Adrenal gland (tissue), 19 donors: ENCODE measurements at places on chromosomes 6 and 20.
A peak's percentile ranks its signal among the peaks of the same experiment; 100 is the strongest.

GRCh38 chr6:81876971-81877370, 124.5 kb upstream of the TENT5A start:
- no peak for DNase-seq

DNA sequence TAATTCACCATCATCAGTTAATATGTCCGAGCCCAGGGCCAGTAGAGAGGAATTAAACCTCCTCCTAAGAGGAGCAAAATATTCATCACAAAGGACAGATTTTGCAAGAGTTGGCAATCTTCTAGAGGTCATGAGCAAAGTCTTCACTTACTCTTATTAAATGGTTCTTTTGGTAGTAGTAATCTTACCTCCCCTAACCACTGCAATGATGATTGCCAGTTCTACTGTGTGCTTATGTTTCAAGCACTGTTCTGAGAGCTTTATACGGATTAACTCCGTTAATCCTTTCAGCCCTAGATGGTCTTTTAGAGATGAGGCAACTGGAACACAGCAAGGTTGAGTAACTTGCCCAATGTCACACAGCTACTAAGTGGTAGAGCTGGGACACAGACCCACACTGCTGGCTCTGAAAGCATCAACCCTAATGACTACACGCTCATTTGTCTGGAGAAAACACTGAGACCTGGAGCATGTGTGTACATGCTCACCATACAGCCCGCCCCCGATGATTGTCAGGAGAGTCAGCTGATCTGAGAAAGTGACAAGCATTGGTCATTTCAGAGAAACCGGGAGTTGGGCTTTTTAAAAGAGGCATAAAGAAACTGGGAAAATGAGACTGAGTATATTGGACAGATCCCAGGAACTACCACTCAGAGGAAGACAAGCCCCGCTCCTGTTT, 276.0 kb downstream of the NRN1 start:
- DNase-seq = peak; percentile 45

- no peak for DNase-seq
Measured at GRCh38 chr20:31515072-31515774, 981 bp downstream of the HM13 start.

GRCh38 chr20:40702504-40702903, 13.5 kb upstream of the MAFB start:
- no peak for DNase-seq

DNA sequence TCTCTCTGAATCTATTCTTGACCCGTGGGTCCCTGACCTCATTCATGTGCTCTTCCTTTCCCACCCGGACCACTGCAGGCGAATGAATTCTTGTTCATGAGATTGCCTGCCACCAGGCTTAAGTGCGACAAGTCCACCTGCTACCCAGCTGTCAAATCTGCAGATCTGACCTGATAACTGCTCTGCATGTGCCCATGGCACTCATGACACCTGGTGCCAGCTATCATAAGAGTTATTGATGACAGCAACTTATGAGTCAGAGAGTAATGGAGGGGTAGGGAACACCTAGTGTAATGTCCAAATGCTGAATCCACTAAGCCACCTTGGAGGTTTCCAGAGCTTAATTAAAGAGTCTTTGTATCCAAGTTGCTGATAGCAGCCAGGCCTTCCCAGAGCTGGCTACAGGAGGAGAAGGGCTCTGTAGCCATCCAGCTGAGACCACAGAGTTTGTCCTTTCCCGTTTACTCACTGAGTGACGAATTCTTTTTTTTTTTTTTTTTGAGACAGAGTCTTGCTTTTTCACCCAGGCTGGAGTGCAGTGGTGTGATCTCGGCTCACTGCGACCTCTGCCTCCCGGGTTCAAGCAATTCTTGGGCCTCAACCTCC, 17.4 kb downstream of the SHLD1 start:
- DNase-seq = peak; percentile 38

- DNase-seq = no peak
Measured at GRCh38 chr6:63887002-63887751, 251.6 kb downstream of the PHF3 start.

- DNase-seq = no peak
Measured at GRCh38 chr6:30037182-30037788, 23.8 kb upstream of the POLR1H start.

GRCh38 chr20:31923388-31924331, 28.2 kb downstream of the PDRG1 start:
- DNase-seq = no peak

DNA sequence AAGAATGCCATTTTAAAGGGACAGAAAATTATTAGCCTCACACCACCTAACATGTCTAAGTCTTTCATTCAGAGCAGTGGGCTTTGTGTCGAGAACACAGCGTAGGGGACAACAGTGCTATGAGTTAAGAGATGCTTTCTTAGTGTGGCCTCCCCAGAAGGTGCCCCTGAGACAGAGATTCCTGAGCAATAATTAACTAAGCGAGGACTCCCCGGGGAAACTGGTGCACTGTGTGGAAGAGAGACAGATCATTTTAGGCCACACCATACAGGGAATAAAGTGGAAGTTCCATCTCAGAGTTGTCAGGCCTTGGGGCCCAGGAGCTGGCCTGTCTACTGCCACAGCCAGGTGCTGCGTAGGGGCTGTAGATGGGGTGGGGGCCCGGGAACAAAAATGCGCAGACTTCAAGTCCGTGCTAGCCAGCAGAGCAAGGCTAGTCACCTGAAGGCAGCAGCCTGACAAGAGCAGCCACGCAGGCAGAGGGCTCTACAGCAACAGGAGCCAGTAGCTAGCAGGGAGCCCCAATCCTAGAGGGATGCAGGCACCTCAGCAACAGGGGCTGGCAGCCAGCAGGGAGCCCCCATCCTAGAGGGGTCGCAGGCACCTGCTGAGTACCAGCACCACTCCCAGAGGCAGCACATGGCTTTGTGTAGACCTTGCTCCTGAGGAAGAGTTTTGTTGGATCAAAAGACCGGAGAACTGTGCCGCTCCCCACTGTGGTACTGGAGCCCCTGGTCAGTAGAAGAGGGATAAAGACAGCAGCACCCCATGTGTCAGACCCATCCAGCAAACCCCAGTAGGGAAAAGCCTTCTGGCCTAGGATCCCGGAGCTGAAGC, 63.0 kb upstream of the NXT1 start:
- DNase-seq = no peak

- DNase-seq = no peak
Measured at GRCh38 chr6:87832025-87832825, 130.2 kb upstream of the AKIRIN2 start.

DNA sequence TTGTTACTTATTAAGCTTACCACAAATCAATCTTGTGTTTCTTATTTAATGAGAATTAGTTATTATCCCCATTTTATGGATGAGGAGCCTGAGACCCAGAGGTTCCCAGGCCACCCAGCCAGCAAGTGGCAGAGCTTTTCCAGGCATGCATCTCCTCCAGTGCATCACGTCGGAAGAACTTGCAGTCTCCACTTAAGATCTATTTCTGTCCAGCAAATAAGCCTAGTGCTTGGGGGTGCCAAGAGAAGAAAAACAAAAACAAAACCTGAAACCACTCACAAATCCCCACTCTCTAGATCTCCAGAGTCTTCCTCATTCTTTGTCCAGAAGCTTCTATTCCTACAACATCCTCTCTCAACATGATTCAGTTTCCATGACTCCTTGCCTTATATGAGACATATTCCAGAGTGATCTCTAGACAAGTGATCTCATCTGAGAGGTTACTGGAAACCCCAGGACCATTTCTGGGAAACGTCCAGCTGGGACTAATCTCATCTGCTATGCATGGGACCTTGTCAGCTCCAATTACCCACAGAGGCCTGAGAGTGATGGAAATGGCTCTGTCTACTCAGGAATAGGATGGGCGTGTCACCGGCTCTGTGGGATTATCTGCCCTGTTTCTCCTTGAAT, 4.1 kb downstream of the GUCA1B start:
- DNase-seq = no peak

DNA sequence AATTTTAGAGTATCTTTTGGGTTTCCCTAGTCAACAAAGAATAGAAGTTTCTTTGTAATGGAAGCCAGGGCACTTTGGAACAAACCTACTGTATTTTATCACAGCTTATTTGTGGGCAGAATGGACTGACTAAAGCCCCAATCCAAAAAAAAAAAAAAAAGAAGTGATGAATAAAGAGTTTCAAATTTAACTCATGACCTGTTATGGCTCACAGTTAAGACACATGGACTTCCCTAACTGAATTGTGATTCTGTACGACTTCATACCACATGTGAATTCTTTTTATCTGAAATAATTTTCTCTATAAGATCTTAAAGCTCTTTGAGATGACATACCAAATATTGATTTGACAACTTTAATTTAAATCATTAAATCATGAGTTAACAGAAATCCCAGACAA, 77.2 kb downstream of the FILIP1 start:
- DNase-seq = no peak

GRCh38 chr20:59451641-59452040, 151.2 kb downstream of the EDN3 start:
- no peak for DNase-seq

DNA sequence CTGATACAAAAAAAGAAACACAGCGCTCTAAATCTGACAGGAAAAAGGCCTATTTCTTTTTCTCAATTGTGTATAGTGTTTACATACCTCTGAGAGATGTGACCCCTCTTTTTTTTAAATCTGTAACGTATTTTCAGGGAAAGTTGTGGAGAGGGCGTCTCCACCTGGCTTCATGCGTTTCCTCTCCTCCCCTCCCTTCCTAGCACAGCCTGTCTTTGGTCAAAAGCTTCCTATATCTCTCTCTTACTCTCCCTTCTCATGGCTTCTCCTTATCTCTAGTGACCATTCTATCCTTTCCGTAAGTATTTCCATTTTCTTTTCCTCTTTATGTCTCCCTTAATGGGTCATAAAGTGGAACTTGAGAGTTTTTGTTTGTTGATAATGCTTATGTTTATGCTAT, 458.9 kb downstream of the HACE1 start:
- DNase-seq = no peak

DNA sequence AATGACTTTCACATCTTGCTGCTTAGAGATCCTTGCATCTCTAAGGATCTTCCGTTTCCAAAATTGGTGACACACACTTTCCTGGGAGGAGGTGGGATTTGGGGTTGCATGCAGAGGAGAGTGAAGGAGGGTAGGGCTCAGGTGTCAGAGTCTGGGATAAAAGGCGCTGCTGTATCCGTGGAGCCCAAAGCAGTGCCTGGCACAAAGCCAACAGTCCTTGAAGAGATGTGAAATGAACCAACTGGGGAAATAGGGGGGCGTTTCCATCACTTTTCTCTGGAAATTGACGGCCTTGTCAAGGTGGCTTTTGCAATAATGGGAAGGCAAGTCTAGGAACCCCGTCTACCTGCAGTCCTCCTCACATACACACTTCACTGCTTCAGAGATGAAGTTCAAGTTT, 59.5 kb upstream of the NELFCD start:
- peak; percentile 19 for DNase-seq

DNA sequence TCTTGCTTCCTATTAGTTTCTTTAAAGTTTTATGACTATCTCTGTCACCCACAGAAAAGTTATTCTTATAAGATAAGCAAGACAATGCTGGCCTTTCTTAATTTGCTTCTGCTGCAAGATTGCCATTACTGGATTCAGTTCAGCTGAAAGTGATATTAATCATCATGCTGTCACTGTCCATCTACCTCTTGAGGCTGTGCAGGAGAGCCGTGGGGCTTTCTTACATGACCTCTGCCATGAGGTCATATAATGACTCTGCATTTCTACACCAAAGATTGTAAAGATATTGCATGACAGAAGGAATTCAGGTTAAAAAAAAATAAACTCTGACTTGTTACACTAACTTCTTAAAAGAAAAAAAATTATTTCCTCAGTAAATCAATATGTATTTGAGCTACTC, 106.9 kb downstream of the TRDN start:
- DNase-seq = no peak

GRCh38 chr20:60494476-60494875, 536.3 kb downstream of the CDH26 start:
- no peak for DNase-seq

DNA sequence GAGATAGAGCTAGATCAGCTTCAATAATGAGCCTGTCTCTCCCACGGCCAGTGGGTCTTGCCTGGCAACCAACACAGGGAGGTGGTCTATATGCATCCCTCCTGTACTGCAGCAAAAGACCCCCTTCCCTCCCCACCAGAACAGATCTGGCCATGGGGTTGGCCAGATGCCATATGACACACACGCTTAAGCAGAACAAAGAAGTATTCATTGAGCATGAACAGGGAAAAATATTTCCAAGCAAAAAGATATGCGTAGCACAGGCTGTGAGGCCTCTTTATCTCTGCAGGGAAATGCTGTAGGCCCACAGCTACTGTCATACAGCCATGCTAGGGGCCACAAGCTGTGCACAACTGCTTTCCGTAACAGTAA, 73.4 kb upstream of the NRSN1 start:
- no peak for DNase-seq

GRCh38 chr6:52221302-52221701, 23.0 kb downstream of the IL17F start:
- DNase-seq = no peak

GRCh38 chr6:56279331-56280080, 32.1 kb upstream of the COL21A1 start:
- DNase-seq = no peak

- no peak for DNase-seq
Measured at GRCh38 chr6:42268016-42268834, 50.6 kb upstream of the MRPS10 start.
